ENCODE measurements at places on chromosomes 3 and 15.

GRCh38 chr3:191303596-191303995 is 25.6 kb upstream of the CCDC50 start:
- no peak for DNase-seq

GRCh38 chr3:39379778-39380155 is 3.4 kb upstream of the SLC25A38 start:
- no peak for DNase-seq

DNA sequence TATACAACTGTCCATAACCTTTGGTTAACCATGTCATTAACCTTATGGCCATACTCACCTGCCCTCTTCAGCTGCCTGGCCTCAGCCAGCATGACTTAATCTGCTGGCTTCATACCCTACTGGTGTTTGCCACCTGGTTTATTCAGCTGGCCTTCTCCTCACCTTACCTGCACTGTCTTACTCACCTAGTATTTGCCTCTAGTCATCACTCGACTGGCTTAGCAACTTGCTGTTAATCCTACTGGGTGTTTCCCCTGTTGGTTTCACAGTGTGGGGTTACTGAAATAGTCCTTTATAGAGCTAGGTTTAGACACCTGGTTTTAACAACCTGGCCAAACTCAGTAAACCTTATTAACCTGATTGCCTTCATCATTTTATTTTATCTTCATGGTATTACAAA is 96.4 kb downstream of the IL12A start:
- DNase-seq: no peak

- no peak for DNase-seq
Measured at GRCh38 chr15:25863111-25863967, at the start of gene ATP10A. ATP10A (minus strand) TSS chr15:25863327; CDS start chr15:25863096, 231 bp downstream.

- DNase-seq: no peak
Measured at GRCh38 chr15:67066959-67067853, 1.8 kb downstream of the SMAD3 start.

- DNase-seq: no peak
Measured at GRCh38 chr3:47162697-47163168, 1.2 kb downstream of the SETD2 start.

DNA sequence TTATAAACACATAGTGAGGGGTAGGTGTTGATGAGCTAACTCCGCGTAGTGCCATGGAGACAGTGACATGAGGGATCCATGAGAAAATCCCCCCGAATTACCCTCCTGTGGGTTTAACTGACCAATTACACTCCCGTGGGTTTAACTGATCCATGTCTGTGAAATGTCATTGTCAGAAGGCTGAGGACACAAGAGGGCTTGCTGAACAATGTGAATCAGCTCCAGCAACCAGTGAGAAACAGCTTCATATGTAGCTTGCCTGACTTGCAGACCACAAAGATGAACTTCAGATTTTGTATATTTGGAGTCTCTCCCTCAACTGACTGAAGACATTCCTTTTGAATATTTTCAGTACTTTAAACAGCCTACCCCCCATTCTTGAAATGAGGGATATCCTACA is 144.9 kb downstream of the FBN1 start:
- no peak for DNase-seq

GRCh38 chr3:78349571-78349970 is 1309.7 kb downstream of the ROBO2 start:
- DNase-seq: no peak

DNA sequence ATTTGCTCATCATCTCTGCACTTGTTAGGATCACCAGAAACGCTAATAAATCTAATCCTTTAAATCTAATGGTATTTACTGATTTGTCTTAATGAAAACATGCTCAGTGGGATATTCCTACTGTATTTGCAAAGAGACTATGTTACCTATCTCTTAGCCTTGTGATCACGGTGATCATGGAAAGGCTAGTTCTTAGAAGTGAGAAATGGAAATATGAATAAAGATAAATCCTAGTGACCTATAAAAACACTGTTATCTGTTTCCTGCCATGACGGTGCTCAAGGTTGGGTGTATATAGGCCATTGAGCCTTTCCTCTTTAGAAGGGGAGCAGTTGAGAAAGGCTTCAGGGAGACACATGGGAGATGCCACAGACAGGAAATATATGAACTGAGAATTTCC is 116.3 kb downstream of the THRB start:
- DNase-seq: no peak

- no peak for DNase-seq
Measured at GRCh38 chr3:195087328-195087727, 183.6 kb downstream of the XXYLT1 start.

- DNase-seq: no peak
Measured at GRCh38 chr3:19735111-19735510, 198.9 kb downstream of the EFHB start.

DNA sequence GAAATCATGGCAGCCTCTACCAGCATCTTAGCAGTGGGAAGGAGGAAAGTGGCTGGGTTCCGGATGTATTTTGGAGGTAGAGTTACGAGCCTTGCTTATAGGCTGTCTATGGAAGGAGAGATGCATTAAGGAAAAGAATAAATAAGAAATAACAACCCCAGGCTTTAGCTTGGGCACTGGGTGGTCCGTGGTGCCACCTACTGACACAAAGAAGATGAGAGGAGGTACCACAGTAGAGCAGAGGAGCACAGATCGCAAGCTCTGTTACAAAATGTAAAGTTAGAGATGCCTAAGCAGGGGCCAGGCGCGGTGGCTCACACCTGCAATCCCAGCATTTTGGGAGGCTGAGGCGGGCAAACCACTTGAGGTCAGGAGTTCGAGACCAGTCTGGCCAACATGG is 74.8 kb downstream of the TMEM39A start:
- DNase-seq: no peak

DNA sequence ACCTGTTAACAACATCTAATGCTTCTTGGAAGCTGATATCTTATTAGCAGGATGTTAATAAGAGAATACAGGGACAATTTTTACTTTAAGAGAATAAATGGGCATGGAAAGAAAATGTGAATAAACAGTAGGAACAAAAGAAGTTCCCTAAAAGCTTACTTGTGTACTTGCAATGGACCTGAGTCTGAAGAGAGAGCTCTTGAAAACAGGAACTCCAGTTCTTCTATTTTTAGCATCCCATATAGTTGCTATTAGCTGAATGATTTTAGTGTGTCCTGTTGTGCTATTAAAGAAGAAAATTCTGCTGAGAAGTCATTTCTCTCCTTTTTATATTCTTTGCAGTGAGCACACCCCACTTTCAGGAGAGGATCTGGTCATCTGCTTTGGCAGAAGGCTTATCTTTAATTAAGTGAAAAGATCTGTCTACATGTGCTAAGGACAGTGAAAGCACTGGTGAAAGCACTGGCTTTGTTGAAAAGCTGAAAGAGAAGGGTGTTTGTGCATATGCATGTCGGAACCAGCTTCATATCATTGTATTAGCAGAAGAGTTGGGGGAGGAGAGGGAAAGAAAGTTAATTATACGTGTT is 1.4 kb upstream of the ST3GAL6 start:
- no peak for DNase-seq

- no peak for DNase-seq
Measured at GRCh38 chr15:94246016-94246415, 14.7 kb downstream of the MCTP2 start.
